ENCODE measurements at places on chromosomes 6 and 20.
A peak's percentile ranks its signal among the peaks of the same experiment; 100 is the strongest.

DNA sequence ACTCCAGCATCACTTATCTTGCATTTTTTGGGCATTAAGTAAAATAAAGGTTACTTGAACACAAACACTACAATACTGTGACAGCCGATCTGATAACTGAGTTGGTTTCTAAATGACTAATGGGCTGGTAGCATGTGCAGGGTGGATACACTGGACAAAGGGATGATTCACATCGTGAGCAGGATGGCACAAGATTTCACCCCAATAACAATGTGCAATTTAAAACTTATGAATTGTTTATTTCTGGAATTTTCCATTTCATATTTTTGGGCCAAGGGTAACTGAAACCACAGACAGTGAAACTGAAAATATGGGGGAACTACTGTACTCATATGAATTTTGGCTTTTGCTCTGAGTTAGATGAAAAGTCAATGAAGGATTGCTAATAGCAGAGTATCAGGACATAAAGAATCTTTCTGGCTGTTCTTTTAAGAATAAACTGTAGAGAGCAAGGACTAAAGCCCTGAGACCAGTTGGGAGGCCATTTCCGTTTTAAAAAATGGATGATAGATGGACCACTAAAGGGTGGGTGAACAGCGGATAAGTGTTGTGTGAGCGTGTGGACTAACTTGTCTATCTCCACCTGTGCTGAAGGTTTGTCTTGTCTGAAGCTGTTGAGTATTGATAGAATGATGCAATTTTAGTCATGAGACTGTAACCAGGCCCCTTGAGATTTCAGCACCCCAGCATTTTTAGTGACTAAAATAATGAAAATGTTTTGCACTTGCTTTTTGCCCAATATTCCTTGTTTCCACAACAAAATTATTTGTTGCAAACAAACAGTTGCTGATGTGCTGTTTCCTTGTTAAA, 8.2 kb downstream of the SPINT3 start:
- no peak for DNase-seq
- H3K36me3 ChIP-seq, result no peaks in the 10 kb centered on the region
- H3K4me3 ChIP-seq, result no peak overlapping the region
- H3K4me1 ChIP-seq, result no peaks in the 10 kb centered on the region

DNA sequence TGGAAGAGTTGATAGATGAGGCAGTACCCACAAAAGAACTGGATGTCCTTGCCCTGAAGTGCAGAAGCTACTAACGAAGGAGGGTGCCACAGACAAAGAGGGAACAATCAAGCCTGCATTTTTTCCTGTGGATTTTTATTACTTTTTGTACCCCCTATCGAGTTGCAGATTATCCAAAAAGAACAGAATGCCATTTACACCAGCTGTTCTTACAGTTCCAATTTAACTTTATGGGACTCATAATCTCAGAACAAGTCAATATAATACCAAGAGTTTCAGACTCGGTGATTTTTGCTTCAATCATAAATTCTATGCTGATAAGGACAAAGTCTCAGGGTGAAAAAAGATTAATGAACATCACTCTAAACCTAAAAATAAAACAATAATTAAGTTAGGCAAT, 4.0 kb upstream of the CNKSR3 start:
- H3K27me3 ChIP-seq, result no peaks in the 10 kb centered on the region
- H3K4me1 ChIP-seq, result no peaks in the 10 kb centered on the region
- no peak for DNase-seq
- no peak overlapping the region for H3K27ac ChIP-seq
- no peaks in the 10 kb centered on the region for H3K36me3 ChIP-seq
- H3K4me3 ChIP-seq, result no peak overlapping the region

GRCh38 chr6:4635666-4636065, 140.5 kb upstream of the CDYL start:
- H3K4me3 ChIP-seq, result no peak overlapping the region
- H3K27me3 ChIP-seq, result no peaks in the 10 kb centered on the region
- no peak for DNase-seq
- no peak overlapping the region for H3K27ac ChIP-seq
- H3K4me1 ChIP-seq, result no peaks in the 10 kb centered on the region

GRCh38 chr6:121771937-121772720, 336.7 kb downstream of the GJA1 start:
- H3K36me3 ChIP-seq, result no peaks in the 10 kb centered on the region
- H3K4me1 ChIP-seq, result no peaks in the 10 kb centered on the region
- no peak overlapping the region for H3K4me3 ChIP-seq

- H3K36me3 ChIP-seq, result no peaks in the 10 kb centered on the region
- H3K4me3 ChIP-seq, result no peak overlapping the region
- DNase-seq, result no peak
- H3K4me1 ChIP-seq, result no peaks in the 10 kb centered on the region
These were observed 235.3 kb upstream of the CEP162 start for GRCh38 chr6:84462698-84463097.

DNA sequence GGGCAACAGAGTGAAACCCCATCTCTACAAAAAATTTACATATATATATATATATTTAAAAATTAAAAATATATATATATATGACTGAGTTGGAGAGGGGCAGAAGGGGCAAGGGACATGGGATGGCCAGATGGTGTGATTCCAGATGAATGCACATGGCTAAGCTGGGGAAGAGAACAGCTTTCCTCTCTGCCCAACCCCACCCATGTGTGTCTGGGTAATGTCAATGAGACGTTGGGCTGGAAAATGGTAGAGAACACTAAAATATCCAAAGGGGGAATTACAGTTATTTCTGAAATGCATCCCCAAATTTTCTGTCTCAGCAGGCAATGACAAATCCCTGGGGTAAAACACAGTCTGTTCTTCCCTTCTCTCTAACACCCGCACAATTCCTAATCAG, 31.2 kb upstream of the CCND3 start:
- no peaks in the 10 kb centered on the region for H3K27me3 ChIP-seq
- no peaks in the 10 kb centered on the region for H3K4me1 ChIP-seq
- no peaks in the 10 kb centered on the region for H3K36me3 ChIP-seq
- H3K4me3 ChIP-seq, result no peak overlapping the region

DNA sequence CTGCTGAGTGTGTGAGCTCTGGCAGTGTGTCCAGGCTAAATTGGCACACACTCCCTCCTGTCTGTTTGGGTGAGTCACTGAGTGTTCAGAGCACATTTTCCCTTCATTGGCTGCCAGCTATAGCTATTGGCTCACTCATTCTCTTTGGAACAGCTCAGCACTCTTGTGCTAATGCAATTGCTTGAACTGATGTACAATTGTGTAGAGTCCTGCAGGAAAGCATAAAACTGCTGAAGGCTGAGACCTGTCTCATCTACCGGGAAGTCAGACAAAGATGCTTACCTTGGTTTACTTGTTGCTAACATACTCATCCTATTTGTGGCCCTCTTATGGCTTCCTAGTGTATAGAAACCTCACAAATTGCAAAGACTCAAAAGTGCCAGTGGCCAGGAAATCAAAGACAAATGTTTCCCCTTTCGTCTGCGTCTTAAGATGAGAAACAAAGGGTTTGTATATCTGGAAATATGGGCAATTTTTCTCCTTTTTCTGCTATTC, 351.0 kb downstream of the BCKDHB start:
- DNase-seq, result peak; percentile 78
- no peaks in the 10 kb centered on the region for H3K36me3 ChIP-seq
- H3K27me3 ChIP-seq, result no peaks in the 10 kb centered on the region
- peaks cover 6% of the 10 kb centered on the region for H3K4me1 ChIP-seq
